PC-3 (cell line): ENCODE measurements at places on chromosomes 16 and 17. TPM values are rescaled to one million over a fixed set of nuclear protein-coding genes. Genes with fewer than 3 reads are reported as not detected.

The KCTD19 gene
- not detected in 2 replicates for total RNA-seq

The TAF15 gene
- total RNA-seq, result 32.4 and 48.1 TPM in 2 replicates

The ITGAL gene
- not detected in 2 replicates for total RNA-seq

The RRAD gene
- total RNA-seq, result 1.2 and 2.8 TPM in 2 replicates

The DGKE gene
- 8.4 and 12.4 TPM in 2 replicates for total RNA-seq

The PRRT2 gene
- 0.35 and 0.40 TPM in 2 replicates for total RNA-seq

The ITGAD gene
- not detected in 2 replicates for total RNA-seq

The KRTAP2-3 gene
- 10.8 and 12.4 TPM in 2 replicates for total RNA-seq

- no peak for DNase-seq
Observed at GRCh38 chr16:15542734-15543347, 100.1 kb downstream of the MARF1 start.

- DNase-seq, result peak; percentile 5
Observed at GRCh38 chr17:38415250-38416194, 12.7 kb upstream of the ARHGAP23 start.

- DNase-seq, result no peak
Observed at GRCh38 chr17:64073771-64074703, 53.6 kb upstream of the ICAM2 start.

GRCh38 chr17:14926526-14927122 is 338.5 kb downstream of the PMP22 start:
- peak; percentile 83 for DNase-seq

- DNase-seq, result peak; percentile 69
Observed at GRCh38 chr16:30747331-30747730, 894 bp upstream of the PHKG2 start.

- no peak for DNase-seq
Observed at GRCh38 chr17:61247439-61247838, 152.2 kb upstream of the TBX2 start.

- DNase-seq, result peak; percentile 62
Observed at GRCh38 chr16:72241930-72242329, 70.0 kb upstream of the PMFBP1 start.

- DNase-seq, result peak; percentile 46
Observed at GRCh38 chr16:31128711-31129567, 6.6 kb downstream of the PRSS8 start.

GRCh38 chr16:69865701-69866100 is 85.4 kb upstream of the CLEC18A start:
- DNase-seq, result no peak
